ENCODE measurements at places on chromosomes 7 and 10.

DNA sequence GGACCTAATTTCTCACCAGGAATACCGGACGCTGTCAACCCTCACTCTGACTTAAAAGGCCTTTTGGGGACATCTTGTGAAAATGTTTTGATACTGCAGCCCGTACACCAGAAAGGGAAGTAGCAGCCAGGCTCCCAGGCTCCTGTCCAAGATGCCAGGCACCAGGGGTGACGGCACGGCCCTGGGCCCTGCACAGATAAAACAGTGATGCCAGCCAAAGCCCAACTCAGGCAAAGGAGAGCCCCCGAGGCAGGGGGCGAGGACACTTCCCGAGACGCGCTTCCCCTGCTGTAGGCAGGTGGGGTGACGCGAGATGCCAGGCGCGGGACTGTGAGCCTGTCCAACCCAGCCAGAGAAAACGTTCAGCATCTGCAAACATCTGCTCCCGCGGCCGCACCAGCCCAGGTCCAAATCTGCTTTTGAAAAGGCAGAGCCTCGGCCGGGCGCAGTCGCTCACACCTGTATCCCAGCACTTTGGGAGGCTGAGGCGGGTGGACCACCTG lies 15.7 kb downstream of the ZFAND2A start:
- DNase-seq, result no peak

DNA sequence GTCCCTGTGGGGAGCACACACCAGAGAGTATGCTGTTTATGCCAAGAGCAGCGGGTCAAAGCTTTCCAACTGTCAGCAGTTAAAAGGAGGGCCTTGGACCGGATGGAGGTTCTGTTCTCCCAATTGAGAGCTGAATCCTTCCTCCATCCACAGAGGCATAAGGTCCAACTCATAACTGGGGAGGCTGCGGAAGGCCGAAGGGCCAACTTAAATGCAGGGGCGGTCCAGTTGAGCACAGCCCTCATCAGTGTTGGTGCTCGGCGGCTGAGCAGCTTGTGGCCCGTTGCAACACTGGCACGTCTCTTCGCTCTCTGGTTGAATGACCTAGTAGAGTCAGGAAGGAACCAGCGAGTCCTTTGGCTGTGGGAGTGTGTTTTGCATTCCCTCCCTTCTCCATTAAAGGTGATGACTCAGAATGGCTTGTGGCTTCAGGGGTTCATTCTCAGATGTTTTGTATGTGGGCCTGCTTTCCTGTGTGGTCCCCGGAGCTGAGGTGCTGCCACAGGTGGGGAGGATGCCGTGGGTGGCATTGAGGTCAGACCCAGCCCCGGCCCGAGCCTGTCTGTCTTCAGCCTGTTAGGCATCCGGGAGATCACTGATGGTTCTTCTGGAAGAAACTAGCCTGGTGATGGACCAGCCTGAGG lies 44.8 kb upstream of the DMBT1 start:
- DNase-seq, result no peak

GRCh38 chr10:131653554-131654470 lies 247.0 kb upstream of the PPP2R2D start:
- no peak for DNase-seq

DNA sequence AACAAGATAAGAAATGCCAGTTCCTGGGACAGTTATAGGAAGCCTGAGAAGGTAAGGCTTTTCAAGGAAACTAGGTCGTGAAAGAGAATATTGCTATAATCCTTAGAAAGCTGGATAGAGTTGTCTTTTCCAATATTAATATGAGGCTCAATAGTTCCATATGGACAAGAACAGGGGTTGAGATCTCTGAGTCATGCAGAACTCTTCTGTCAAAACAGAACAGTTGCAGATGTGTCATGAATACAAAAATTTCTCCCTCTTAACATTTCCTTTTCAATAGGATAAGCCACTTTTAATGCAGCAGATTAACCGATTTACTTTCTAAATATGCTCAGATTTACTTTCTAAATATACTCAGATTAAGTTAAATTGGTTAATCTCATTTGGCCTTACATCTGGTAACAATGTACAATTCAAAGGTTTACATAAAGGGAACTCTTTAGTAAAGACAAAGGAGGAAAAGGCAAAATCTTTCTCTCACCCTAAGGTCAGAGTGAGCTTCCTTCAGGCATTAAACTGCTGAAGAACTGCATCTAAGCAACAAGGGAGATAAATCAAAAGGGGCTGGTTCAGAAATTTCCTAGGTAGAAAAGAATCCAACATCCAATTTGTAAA lies 104.7 kb upstream of the PCDH15 start:
- no peak for DNase-seq

DNA sequence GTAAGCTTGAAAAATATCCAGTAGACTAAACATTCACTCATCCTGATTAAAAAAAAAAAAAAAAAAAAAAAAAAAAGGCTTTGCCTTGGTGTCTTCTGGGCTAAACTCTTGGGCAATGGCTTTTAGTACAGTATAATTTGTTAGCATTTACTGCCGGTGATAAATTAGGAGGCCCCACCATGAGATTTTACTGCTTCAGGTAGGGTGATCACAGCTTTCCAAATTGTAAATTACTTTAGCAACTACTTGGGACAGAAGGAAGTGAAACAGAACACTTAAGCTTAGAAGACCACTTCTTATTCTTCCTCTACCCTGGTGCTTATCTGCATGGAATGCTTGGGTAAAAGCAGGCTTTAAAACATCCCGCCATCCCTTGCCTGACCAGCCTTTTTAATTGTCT lies 152.1 kb downstream of the HIBADH start:
- peak; percentile 35 for DNase-seq

DNA sequence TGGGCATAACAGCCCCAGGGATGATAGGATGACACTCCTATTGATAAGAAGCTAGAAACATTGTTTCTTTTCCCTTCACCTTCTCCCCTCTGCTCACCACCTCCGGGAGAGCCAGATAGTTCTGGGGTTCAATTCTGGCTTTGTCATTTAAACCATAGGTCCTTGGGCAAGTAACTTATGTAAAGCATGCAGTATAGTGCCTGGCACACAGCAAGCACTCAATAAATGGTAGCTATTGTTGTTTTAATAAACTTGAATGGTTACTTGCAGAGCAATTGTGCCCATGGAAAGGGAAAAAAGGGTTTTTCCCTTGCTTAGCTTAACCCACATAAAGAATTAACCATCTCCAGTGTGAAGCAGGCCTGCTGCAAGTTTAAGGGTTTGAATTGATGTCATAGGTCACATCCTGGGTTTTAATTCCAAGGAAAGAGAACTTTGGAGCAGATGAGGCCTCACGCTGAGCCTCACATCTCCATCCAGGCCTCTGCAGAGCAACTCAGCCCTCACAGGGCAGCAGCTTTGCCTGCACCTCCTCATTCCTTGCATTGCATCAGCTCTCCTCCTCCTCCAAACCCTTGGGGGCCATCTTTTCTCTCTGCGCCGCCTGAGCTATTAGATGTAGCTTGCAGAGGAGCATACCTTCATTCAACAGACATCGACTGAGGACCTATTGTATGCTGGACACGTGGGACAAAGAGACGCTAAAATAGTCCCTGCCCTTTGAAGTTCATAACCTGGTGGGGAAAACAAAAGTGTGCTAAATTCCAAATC lies 22.9 kb downstream of the ZNF775 start:
- no peak for DNase-seq

GRCh38 chr7:76063114-76063513 lies 15.2 kb downstream of the MDH2 start:
- DNase-seq, result no peak

GRCh38 chr7:50801907-50802306 lies 19.2 kb upstream of the GRB10 start:
- DNase-seq, result no peak

DNA sequence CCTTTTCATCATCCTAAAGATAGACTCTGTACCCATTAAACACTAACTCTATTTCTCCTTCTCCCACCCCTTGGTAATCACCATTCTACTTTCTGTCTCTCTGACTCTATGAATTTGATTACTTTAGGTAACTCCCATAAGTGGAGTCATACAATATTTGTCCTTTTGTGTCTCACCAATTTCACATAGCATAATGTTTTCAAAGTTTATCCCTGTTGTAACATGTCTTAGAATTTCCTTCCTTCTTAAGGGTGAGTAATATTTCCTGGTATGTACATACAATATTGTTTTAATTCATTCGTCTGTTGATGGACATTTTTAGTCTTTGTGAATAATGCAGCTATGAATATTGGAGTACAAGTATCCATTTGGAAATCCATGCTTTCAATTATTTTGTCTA lies 50.9 kb upstream of the CDCA7L start:
- DNase-seq, result no peak

DNA sequence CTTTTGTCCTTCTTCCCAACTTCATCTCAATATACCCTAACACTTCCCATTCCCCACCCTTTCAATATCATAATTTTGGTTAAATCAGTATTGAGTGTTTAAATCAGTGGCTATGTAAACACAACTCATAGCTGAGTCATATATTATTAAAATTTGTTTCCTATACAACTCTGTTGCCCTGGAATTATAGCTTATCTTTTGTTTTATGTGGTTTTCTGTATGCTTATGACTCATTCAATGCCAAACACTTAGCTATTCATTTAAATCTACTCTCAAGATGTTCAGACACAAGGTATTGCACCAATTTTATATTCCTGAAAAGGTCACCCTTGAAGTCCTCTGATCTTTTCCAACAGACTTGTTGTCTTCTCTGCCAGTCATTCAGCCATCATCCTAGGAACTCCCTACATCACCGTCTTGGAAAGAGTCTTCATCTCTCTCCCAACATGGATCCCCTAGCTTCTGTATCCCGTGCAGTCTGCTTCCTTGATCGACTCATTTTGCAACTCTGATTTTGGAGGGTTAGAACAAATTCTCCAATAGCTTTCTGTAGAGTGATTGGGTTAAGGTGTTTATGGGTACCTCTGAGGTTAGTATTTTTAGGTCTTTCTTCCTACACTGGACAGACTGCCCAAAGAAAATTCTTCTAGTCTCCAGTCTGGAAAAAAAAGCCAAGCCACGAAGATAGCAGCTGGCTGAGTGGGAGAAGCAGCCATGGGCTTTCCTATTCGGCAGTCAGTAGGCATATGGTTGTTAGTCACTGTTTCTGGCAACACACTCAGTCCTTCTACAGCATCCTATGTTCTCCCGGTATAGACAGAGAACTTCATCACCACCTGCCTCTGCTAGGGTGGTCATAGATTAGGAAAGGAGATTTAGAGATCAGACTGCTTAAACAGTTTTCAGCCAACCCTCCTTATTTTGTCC lies 102.1 kb downstream of the CRPPA start:
- DNase-seq, result no peak

GRCh38 chr7:156034397-156034796 lies 222.1 kb upstream of the SHH start:
- no peak for DNase-seq

DNA sequence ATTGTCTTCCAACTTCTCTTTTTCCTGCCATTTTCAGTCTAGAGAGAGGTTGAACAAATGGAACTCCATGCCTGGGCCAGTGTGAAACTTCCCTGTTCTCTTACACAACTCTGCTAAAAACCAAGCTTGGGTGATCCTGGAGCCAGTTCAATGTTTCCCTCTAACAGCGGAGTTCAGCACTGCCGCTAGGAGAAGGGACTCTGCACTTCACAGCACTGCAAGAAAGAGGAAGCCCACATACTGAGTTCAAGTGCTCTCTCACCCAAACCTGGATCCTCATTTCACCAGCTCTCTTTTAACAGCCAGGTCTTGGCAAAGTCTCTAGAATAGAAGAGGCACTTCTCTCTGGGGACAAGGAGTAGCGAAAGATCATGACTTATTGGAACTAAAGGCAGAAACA lies 18.8 kb downstream of the FOXI2 start:
- no peak for DNase-seq

GRCh38 chr10:86041116-86041515 lies 325.5 kb downstream of the GRID1 start:
- no peak for DNase-seq

DNA sequence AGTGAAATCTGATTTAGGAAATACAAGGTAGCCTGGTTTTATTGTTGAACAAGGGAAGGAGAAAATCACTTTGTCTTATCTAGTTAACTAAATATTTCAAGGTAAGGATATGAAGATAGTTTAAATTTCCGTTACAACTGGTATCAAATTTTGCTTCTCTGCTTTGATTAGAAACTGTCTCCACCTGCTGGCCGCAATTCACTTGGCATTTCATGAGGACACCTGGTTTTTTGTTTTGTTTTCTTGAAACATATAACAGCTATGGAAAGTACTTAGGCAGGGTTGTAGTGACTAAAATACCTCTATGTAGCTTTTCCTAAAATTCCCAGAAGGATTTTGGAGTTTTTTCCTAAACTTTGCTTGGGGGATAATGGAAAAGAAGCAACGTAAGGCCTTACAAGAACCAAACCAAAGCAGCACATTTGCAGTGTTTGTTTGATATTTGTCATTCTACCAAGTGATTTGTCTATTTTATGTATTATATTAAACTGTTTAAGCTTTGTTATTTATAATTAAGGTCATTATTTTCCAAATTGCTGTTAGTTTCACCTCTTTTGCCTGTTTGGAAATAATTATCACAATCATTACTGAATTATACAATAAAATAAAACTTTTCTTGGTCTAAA lies 73.6 kb downstream of the AHCYL2 start:
- DNase-seq, result peak; percentile 34

- DNase-seq, result no peak
These were observed 21.2 kb downstream of the TECTB start for GRCh38 chr10:112304267-112304859.

DNA sequence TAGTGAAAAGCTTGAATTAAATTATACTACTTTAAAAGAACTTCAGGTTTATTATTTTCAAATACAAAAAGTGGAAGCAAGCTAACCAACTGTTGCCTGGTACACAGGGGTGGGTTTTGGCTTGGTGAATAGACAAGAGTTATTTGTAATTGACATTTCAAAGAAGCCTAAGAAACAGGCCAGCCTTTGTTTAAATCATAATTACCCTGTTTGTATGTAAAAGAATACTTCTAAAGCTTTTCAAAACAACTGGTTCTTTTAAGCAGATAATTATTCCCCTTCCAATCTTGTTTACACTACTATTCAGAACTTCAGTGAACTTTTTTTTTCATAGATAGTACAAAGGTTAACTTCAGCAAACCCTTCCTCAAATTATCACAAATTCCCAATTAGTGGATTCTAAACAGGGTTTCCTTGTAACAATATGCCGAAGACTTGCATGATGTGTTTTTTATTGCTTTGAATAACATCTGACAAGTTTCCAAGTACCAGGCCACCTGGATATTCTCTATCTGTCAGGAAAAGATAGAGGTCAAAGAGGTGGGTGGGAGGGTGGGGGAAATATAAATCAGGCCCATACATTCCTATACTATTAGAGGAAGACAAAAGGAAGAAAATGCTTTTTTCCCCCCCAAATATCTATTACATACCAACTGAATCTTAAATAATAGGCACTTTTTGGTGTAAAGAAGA lies 20.4 kb downstream of the SSMEM1 start:
- DNase-seq, result no peak

DNA sequence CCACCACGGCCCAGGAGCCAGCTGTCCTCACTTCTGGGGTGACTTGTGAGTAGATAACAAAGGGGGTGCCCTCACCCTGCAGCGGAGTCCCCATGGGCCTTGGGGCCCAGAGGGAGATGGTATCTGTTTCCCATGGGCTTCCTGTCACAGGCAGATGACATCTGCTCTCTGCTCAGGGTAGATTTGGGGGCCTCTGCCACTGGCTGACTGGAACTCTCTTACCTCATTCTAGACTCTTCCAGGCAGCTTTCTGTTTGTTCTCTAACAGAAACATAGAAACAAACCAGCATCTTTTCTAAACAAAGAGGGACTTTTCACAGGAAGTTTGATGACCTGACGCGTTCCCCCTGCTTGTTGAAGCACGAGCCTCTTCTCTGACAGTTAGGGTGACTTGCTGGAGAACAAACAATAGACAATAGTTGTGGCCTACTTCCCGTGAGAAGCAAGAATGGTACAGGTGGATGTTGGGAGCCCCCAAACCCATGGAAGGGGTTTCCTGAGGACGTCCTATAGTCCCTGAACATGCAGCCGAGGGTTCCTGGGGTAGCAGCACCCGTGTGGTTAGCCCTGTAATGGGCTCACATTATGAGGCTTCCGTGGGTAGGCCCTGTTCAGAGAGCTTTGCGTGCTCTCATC lies 61.6 kb downstream of the GRK5 start:
- DNase-seq, result no peak
